ENCODE measurements at places on chromosomes 4 and X.

DNA sequence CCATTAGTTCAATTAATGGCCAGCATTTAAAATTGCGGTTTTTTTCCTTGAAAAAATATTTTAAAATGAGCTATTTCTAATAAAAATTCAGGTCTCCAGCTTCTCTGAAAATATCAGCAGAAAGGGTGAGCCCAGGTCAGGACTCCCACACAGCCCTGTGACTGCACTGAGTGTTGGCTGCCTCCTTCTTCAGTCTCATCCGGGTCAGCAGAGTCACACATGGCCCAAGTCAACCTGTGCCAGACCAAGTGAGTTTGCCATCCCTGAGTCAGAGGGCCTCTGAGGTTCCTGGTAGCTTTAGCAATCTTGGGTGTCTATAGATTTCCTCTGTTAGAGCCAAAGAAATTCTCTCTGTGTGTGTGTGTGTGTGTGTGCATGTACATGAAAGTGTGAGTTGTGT is 22.1 kb upstream of the MSX1 start:
- DNase-seq, result no peak

DNA sequence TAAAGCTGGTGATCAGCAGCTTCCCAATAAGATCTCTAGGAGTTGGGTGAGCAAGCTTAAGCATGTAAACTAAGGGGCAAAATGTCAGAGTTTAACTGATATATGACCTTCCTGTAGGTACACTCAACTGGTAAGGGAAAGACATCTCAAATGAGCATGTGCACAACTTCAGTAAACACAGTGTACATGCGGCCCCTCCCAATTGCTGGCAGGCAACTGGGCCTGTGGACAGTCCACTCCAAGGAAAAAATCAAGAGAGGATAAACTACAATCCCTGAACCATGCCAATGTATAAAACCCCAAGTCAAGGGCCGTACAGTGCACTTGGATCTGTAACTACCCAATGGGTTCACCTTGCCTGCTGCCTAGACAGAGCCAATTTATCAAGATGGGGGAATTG is 4.9 kb upstream of the NAA11 start:
- DNase-seq, result no peak

DNA sequence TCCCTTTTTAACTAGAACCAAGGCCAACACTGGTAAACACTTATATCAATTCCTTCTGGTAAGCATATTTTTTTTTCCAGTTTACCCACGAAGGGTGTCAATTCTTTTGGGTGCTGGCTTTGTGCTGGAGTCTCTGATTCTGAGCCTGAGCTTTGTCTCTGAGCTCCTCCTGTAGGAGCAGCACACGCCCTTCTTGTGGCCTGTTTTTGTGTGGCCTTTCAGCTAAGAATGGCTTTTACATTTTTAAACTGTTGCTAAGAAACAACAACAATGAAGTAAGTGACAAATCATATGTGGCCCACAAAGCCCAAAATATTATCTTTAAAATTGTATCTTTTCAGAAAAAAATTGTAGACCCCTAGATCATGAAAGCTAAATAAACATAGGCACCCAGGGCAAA is 98.0 kb upstream of the TBC1D9 start:
- DNase-seq, result no peak

GRCh38 chr4:104436542-104436941 is 58.2 kb downstream of the CXXC4 start:
- peak; percentile 82 for DNase-seq

GRCh38 chr4:24799544-24800324 is 4.4 kb downstream of the SOD3 start:
- no peak for DNase-seq

DNA sequence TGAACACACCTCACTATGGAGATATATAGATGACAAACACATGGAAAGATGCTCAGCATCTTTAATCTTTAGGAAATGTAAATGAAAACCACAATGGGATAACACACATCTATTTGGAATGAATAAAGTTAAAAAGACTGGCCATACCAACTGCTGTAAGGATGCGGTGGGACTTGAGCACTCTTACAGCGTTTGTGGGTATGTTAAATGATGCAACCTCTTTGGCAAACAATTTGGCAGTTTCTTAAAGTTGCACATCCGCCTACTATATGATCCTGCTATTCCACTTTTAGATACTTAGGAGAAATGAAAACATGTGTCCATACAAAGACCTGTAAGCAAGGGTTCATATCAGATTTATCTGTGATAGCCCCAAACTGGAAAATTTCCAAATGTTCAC is 50.7 kb downstream of the MRPL1 start:
- no peak for DNase-seq

DNA sequence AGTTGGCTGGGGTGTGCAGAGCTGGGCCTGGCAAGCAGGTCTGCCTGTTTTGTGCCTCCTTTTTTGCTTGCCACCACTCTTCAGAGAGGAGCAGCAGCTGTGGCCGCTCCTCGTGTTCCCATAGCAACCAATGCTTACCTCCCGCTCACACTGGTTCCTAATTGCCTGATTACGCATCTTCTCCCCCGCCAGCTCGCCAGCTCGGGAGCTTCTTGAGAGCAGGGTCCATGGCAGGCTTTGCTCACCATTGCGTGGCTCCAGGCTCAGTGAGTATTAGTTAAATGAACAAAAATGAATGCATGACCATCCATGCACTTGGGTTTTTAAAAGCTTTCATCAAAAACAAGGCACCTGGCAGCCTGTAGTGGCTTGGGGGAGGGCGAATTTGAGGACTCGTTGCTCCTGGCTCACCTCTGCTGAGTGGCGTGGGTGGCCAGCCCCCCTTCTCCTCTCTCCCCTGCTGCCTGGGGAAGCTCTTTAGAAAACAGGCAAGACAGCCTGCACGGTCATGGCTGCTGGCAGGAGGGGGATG is 14.2 kb upstream of the PJA1 start:
- DNase-seq, result peak; percentile 63

DNA sequence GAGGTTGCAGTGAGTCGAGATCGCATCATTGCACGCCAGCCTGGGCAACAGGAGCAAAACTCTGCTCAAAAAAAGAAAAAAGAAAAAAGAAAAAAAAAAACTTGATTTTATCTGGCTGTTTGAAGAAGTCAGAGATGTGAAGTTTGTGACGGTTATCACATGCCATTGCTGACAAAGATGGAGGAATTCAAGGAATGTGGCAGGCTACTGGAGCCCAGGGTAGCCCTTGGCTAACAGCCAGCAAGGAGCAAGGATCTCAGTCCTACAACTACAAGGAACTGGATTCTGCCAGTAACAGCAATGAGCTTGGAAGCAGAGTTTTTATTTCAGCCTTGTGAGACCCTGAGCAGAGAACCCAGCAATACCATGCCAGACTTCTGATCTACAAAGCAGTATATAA is 24.3 kb upstream of the TET2 start:
- DNase-seq, result no peak

- DNase-seq, result no peak
Measured at GRCh38 chrX:110419512-110419911, 60.9 kb downstream of the RTL9 start.

DNA sequence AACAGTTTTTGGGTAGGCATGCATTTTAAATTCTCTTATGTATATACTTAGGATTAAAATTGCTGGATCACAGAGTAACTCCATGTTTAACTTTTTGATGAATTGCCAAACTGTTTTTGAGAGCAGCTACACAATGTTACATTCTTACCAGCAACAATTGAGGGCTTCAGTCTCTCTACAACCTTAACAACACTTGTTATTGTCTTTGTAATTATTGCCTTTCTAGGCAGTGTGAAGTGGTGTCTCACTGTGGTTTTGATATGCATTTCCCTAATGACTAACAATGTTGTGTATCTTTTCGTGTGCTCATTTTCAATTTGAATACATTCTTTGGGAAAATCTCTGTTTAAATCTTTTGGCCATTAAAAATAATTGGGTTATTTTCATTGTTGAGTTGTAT is 17.3 kb upstream of the F11 start:
- DNase-seq, result no peak

DNA sequence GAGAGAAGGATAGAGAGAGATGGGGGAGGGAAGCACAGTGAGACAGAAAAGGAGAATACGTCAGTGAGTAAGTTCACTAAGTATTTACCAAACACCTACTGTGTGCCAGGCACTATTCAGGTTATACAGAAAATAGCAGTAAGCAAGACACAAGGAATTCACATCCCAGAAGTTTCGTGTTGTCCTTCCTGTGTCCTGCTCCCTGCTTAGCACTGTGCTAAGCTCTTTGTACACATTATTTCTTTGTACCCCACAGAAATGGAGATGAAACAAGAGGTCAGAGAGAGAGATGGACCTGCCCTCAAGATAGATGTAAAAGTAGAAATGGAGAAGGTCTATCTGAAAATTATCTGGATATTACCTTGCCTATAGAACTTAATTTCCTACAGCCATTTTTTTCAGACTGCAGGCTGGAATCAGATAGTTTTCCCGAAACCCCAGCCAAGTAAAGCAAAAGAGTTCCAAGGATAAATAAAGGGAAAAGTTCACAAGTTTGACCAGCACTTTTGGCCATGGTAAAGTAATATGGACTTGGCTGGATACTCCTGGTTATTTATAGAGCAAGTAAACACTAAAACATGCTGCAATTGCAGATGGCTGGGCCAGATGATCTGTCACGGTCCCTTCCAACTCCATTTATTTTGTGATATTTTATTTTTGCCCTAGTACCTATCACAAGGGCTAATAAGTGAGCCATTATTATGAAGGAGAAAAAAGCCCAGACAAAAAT is 353.7 kb upstream of the SLC7A11 start:
- DNase-seq, result no peak

DNA sequence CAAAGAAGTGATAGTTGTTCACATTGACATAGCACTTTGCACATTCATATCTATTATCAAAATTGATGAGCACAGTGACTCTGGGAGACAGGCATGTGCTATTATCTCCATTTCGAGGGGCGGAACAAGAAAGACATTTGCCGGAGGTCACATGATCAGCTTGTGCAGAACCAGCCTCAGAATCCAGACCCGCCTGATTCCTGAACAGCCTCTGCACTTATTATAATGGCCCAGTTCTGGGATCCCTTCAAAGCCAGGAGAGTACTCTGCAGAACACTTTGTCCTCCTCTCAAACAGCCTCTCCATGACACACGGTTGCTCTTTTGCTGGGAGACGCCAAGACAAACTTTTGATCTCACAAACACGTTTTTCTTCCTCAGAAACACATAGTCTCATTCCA is 48.4 kb downstream of the RWDD4 start:
- no peak for DNase-seq

DNA sequence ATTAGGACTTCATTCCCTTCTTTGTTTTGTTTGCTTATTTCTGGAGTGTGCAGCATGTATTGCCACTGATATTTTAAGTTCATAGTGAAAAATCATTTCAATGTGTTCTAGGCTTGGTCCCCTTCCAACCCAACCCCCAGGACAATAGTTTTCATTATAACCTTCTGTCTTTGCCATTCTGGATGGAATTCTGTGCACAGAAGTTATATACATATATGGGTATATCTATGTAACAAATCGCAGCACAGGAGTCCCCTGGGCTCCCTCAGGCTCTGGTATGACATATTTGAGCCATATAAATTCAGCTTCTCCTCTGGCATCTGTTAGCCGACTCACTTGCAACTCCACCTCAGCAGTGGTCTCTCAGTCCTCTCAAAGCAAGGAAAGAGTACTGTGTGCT is at the start of gene TNMD:
Gene TNMD, plus strand, starts transcription at position 326 of the 400 bp plus-strand sequence. CDS start 83 bp downstream, outside the sequence.
- no peak for DNase-seq

DNA sequence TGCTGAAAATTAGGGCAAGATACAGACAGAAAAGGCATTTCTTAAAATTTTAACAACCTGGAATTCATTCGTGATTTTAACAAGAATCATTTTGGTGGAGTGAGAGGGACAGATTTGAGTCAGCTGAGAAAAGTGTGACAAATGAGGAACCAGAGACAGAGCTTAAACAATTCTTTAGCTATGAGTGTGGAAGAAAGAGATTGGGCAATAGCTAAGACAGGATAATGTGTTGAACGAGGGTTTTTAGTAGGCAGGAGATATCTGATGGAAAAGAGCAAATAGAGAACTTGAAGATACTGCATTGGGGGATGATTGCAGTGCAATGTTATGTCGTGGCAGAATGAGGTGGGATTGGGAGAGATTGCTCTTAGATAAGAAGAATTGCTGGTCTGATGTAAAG is 164.2 kb upstream of the SPRY1 start:
- no peak for DNase-seq

GRCh38 chr4:176533159-176533558 is 213.4 kb downstream of the SPCS3 start:
- DNase-seq, result no peak

GRCh38 chr4:52098618-52099017 is 47.5 kb downstream of the SPATA18 start:
- DNase-seq, result no peak

- DNase-seq, result no peak
Measured at GRCh38 chr4:34279011-34279410, 1965.3 kb downstream of the ARAP2 start.

GRCh38 chr4:99361899-99362275 is 9.3 kb upstream of the ADH1C start:
- no peak for DNase-seq

- DNase-seq, result no peak
Measured at GRCh38 chrX:2370456-2370855, 130.3 kb downstream of the DHRSX start.

DNA sequence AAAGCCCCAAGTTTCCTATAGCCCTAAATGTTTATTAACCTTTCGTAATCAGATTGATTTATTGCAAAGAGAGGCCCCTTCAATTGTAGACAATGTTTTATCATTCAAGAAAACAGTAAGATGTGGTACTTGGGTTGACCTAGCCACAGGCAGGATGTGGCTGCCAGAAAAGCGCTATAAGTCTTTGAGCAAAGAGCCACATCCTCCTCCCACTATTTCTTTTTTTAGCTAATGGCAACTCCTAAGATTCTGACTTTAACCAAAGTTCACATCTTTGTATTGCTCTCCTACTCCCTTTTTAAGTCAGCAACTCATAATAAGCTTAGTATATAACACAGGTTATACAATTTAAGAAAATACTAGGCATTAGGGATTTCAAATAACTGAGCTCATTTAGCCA is 70.7 kb upstream of the PPP3CA start:
- no peak for DNase-seq

GRCh38 chrX:16140983-16141382 is 17.6 kb downstream of the GRPR start:
- no peak for DNase-seq

- DNase-seq, result no peak
Measured at GRCh38 chr4:112502871-112503270, 13.1 kb downstream of the NEUROG2 start.

- no peak for DNase-seq
Measured at GRCh38 chrX:13791559-13791958, 25.3 kb downstream of the GPM6B start.

- DNase-seq, result no peak
Measured at GRCh38 chr4:2321279-2322196, 59.6 kb upstream of the MXD4 start.

GRCh38 chr4:37767546-37767945 is 58.9 kb upstream of the PGM2 start:
- no peak for DNase-seq

- no peak for DNase-seq
Measured at GRCh38 chrX:119646515-119646914, 40.3 kb upstream of the NKRF start.

- no peak for DNase-seq
Measured at GRCh38 chr4:7853271-7853670, 86.4 kb downstream of the AFAP1 start.

GRCh38 chr4:17490575-17491059 is 21.3 kb downstream of the QDPR start:
- DNase-seq, result no peak

GRCh38 chrX:109440475-109440874 is 41.4 kb downstream of the GUCY2F start:
- DNase-seq, result no peak

GRCh38 chrX:71198066-71198465 is 25.0 kb upstream of the GJB1 start:
- DNase-seq, result no peak

- no peak for DNase-seq
Measured at GRCh38 chr4:98480535-98480934, 177.9 kb downstream of the TSPAN5 start.

GRCh38 chrX:103549916-103550315 is 30.6 kb upstream of the RAB40A start:
- no peak for DNase-seq

Measured in cerebellar cortex (tissue), 1 donor.